ENCODE measurements at places on chromosomes 7 and 10.

DNA sequence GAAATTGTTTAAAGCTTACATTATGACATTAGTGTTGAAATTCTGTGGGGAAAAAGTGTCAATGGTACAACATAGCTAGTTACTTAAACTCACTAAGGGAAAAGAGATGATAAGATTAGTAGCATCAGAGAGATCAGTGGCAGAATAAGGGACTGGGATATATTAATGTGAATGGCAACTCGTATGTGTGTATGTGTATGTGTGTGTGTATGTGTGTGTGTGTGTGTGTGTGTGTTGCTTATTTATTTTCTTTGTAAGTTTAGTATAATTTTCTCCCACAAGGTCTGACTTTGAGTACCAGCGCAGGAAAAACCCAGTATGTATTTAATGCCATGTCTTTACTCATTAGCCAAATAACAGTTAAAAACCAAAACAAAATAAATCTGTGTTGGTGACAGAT is 256.1 kb downstream of the ARHGAP21 start:
- no peak for DNase-seq

- DNase-seq: no peak
Observed at GRCh38 chr7:18940593-18941134, 176.8 kb downstream of the TWIST1 start.

DNA sequence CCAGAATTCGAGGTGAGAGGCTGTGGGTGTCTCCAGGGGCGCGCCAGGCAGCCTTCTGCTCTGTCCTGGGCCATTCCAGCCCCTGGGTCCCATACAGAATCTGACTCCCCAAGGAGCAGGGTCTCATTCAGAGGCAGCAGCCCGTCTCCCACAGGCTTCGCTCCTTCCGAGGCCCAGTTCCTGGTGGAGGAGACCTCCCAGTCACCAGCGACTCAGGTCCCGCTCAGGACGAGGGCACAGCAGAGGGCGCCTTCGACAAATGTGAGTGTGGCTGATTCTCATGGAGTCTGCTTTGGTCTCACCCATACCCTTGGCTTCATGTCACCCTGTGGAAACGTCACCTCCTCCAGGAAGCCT is 81.8 kb upstream of the GPR26 start:
- DNase-seq: no peak

- DNase-seq: no peak
Observed at GRCh38 chr10:113872139-113873030, 17.9 kb downstream of the NHLRC2 start.

DNA sequence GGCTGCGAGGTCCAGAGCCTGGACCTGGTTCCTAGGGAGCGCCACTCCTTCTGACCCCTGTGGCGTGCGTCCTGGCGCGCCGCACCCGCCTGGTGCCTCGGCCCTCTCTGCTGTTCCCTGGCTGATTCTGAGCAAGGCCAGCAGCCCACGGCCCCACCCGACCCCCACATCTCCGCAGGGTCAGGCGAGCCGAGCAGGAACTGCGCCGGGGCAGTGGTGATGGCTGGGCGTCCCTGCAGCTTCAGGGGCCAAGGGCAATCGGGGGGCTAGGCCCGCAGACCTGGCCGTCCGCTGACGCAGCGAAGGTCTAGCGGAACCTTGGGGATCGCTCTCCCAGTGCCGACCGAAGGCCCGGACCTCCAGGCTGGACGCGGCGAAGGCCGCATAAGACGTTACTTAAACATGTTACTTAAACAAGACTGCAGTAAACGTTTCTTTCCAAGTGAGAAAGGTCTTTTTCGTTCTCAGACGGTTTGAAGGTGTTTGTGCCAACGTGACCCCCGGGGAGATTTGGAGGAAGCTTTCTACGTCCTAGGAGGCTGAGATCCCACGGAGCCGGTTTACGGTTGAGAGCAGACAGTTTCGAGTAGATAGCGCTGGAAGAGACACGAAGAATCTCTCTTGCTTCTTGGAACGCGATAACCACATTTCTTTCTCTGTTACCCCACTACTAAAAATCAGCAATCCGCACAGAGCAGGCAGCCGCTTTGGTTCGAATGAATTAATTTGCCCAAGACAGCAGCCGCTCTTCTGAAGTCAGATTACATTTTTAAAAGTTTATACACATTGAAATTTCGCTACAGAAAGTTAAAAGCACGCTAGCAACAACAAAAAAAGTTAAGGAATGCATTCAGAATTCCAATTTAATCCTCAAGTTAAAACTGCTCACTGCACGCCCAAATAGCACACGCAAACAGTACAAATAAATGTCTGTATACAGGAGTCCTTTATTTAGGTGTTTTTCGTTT is 4.9 kb upstream of the NKX2-3 start:
- DNase-seq: no peak

- DNase-seq: no peak
Observed at GRCh38 chr10:110679486-110680272, 35.5 kb downstream of the RBM20 start.

DNA sequence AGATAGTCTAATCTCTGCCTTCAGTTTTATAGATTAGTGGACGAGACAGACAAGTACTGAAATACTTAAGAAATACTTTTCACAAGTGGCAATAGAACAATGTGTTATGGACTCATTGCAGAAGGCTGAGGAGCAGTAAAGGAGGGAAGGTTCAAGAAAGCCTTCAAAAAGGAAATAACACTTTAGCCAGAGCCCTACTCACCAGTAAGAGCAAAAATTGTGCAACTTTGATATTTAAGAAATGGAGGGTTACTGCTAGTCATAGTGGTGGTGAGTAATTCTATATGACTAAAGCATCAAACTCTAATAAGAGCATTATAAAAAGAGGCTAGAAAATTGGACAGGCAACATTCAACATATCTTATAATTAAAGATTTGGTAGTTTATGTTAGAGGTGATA is 28.8 kb downstream of the PTPN12 start:
- DNase-seq: no peak
